GM23248 (cell line): ENCODE measurements at places on chromosomes 11 and 22. TPM values are rescaled to one million over a fixed set of nuclear protein-coding genes. Genes with fewer than 3 reads are reported as not detected.

WT1 gene
- polyA plus RNA-seq: not detected in 2 replicates

- DNase-seq: peak; percentile 1
These were observed 356.2 kb downstream of the GRM5 start for GRCh38 chr11:88709567-88709966.

ABTB2 gene
- 8.4 and 8.7 TPM in 2 replicates for polyA plus RNA-seq

DNA sequence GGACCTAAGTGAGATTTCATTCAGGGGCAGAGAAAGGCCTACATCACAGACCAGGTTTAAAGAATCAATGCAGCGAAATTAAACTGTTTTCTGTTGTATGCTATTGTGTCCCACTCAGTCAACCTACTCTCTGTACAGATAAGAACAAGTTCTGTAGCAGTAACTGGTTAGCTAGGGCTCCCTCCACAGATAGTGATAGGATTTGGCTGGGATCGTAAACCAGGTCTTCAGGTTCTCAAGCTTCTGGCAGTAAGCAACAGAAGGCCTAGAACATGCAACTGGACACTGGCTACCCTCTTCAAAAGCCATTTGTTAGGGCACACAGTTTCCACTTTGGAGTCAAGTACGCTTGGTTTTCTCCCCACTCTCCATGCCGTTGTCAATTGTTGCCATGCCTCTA is 69.2 kb downstream of the GDPD4 start:
- DNase-seq: no peak

FTH1 gene
- 10,305 and 10,611 TPM in 2 replicates for polyA plus RNA-seq

GAL gene
- polyA plus RNA-seq: 22.1 and 24.7 TPM in 2 replicates

FAT3 gene
- 0.16 and 0.19 TPM in 2 replicates for polyA plus RNA-seq

DLG2 gene
- 1.1 and 1.2 TPM in 2 replicates for polyA plus RNA-seq

DNA sequence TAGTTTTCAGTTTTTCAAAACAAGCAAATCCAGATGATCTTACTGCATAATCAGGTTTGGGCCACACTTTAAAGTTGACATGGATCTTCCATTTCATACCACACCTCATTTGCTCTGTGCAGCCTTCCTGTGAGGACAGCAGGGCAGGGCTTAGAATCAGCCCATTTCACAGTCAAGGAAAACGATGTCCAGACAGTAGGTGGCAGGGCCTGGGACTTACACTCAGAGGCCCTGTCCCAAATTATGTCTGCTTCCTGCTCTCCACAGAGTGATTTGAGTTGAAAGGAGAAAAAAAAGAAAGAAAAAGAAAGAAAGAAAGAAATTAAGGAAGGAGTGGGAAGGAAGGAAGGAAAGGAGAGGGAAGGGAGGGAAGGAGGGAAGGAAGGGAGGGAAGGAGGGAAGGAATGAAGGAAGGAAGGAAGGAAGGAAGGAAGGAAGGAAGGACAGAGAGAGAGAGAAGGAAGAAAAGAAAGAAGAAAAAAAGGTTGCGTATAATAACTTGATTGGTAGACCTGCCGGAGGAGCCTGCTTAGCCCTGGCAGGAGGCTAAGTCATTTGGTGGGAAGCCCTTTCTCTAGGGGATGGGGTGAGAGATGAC is 23.6 kb downstream of the TSKU start:
- DNase-seq: no peak

GRCh38 chr22:45502215-45503049 is at the start of gene FBLN1:
Gene FBLN1, plus strand, starts transcription at chr22:45502883. Its CDS starts 103 bp downstream, at chr22:45502986.
- peak; percentile 69 for DNase-seq

GRCh38 chr22:37212174-37212906 is at the start of gene SSTR3:
Gene SSTR3, minus strand, starts transcription at chr22:37212477. Its CDS starts 4,674 bp downstream, at chr22:37207803.
- DNase-seq: peak; percentile 52
